ENCODE measurements at places on chromosomes 5 and 9.

DNA sequence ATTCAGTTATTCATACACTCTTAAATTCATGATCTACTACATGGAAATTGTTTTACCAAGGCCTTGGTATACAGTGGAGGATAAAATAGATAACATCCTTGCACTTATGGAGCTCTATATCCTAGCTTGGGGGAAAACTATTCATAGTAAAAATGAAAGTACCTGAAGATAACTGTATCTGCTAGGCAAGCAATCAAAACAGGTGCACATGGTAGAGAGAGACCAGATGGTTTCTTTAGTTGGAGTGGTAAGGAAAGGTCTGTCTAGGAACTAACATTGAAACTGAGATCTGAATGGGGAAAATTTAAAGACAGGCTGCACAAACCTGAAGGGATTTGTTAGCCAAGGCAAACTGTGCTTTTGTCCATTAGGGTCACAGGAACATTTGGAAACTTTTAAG is 11.1 kb upstream of the SLCO4C1 start:
- DNase-seq, result no peak

GRCh38 chr9:132784286-132784830 is 93.7 kb downstream of the AK8 start:
- DNase-seq, result no peak

GRCh38 chr5:149212198-149212951 is 59.3 kb upstream of the AFAP1L1 start:
- DNase-seq, result no peak

- no peak for DNase-seq
Observed at GRCh38 chr9:78301466-78301865, 4.5 kb downstream of the PSAT1 start.

DNA sequence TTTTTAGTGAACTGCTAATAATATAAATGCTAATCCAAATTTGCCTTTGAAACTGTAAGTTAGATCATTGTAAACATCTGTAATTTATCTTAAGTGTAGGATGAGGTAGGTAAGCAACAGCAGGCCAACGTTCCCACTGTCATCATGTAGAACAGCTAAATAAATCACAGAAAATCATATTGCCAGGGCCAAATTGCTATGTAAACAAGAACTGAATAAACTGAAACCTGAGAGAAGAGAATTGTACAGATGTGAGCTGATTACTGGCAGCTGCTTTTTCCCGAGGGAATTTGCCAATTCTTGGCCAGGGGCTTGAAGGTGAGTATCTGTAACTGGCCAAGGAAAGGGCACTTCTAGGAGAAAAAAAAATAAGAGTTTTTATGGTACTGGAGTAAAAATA is 97.6 kb downstream of the CDH10 start:
- no peak for DNase-seq

DNA sequence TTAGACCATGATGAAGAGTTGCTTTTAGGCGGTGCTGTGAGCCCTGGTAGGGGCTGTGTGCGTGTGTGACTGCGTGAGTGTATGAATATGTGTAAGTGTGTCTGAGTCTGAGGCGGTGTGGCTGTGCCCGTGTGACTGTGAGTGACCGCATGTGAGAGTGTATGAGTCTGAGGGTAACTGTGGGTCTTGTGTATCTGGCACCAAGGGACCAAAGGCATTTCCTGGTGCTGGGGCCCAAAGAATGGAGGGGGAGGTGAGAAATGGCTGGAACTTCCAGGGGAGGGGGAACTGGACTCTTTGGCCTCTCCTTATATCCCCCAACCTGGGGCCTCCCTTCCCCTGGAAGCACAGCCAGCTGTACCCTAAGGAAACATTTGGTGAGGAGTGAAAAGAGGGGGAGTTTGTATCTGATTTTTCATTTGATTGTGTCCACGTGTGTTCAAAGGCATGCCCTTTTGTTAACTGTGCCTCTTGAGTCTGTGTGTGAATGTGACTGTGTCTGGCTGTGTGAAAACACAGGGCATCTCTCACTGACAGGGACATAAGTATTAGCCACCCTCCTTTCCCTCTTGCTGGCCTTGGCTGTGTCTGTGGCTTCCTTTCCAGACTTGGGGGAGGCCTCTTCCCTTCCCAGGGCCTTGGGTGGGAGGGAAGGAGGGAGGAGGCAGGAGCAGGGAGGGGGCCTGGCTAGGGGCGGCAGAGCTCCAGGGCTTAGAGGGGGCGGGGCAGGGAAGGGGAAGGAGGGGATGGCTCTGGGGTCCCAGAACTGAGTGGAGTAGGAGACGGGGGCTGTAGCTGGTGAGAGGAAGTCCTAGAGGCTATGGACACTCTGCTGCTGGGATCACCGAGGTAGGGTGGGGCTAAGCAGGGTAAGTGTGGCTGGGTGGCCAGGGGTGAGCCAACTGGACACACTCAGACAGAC is 1.4 kb downstream of the IL11RA start:
- DNase-seq, result no peak
